Fibroblast of the aortic adventitia (primary cell): ENCODE measurements at places on chromosomes 2 and 18. TPM values are rescaled to one million over a fixed set of nuclear protein-coding genes. Genes with fewer than 3 reads are reported as not detected.
A peak's percentile ranks its signal among the peaks of the same experiment; 100 is the strongest.

ZNF514 gene
- 12.4 and 16.1 TPM in 2 replicates for total RNA-seq

KANSL3 gene
- 39.7 and 45.6 TPM in 2 replicates for total RNA-seq

DSG4 gene
- total RNA-seq, result not detected in 2 replicates

IL36G gene
- total RNA-seq, result not detected in 2 replicates

- DNase-seq, result no peak
Measured at GRCh38 chr2:60298006-60298696, 255.3 kb downstream of the BCL11A start.

- peak; percentile 1 for DNase-seq
Measured at GRCh38 chr2:142165790-142166189, 35.0 kb upstream of the LRP1B start.

- no peak for DNase-seq
Measured at GRCh38 chr2:128310761-128311160, 7.9 kb downstream of the HS6ST1 start.

FBXO36 gene
- total RNA-seq, result 1.6 and 5.5 TPM in 2 replicates

- no peak for DNase-seq
Measured at GRCh38 chr2:127255146-127255545, 35.0 kb upstream of the CYP27C1 start.

DNA sequence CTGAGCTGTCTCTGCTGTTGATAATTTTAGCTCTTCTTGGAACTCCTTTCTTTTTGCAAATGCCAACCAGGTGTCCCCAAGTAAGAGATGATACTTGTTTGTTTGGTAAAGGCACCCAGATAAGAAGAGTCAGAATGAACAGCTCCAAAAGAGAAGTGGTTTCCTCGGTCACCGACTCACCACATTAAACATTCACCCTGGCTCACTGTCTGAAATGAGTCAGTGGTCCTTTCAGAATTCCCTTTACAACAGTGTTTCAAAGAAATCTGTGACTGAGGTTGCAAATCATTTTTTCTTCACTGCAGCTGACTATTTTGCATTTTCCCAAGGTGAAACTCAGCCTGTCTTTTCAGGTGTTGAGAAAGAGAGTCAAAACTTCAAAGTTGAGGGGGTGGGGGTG is 16.2 kb upstream of the CXCR4 start:
- no peak for DNase-seq

DNA sequence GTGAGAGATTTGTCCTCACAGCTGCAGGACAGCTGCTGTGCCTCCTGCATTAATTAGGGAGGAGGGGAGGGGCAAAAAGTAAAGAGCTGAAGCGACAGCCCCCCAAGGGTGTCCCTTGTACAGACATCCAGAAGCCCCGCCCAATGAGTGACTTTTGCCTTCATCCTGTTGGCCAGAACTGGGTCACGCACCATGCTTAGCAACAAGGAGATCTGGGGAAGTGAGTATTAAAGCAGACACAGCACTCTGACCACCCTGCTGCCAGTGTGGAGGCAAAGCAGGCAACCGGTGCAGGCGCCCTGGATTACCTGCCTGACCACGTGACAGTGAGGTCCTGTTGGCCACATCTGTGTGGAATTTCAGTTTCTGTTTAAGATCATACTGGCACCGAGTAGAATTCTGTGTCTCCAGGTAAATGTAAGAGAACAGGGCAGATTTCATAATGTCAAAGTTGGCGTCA is 21.5 kb upstream of the BIN1 start:
- DNase-seq, result no peak

DNAJC5G gene
- not detected in 2 replicates for total RNA-seq

GRCh38 chr2:84194949-84195644 is 264.0 kb downstream of the SUCLG1 start:
- no peak for DNase-seq

DGUOK gene
- total RNA-seq, result 15.3 and 57.7 TPM in 2 replicates

DNA sequence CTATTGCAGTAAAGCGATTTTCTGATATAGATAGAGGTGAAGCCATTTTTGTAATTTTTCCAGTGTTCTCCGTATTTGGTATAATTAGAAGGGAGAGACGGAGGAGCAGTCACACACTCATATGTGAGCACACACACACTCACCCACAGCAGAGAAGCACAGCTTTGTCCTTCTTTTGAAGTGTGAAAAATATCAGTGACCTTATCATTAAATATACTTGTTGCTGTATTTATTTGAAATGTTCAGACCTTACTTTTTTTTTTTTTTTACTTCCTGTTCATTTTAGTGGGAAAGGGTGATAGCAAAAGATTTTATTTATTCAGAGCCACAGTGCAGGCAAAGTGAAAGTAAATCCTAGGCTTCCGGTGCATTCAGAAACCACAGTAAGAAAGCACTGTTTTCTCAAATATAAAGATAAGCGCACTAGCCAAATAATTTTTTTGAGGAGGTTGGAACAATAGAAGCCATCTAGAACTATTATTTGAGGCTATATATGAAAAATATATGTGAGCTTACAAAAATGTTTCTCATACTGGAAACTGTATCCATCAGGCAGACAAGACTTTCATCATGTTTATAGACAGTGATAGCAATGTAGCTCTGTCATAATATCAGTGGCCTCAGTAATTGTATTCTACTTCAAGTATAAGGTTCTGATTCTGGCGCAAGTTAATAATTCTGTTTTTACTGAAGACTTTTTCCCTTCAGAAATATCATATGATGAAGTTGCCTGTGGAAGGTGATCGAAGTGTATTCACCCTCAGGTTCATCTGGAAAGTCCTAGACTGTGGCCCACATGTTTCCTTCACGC is 37.2 kb downstream of the TSHZ1 start:
- DNase-seq, result peak; percentile 79

- no peak for DNase-seq
Measured at GRCh38 chr2:240215676-240216051, 75.2 kb upstream of the OTOS start.

SERTAD2 gene
- total RNA-seq, result 19.1 and 34.4 TPM in 2 replicates

- DNase-seq, result no peak
Measured at GRCh38 chr2:57885742-57886141, 160.9 kb upstream of the VRK2 start.

- peak; percentile 18 for DNase-seq
Measured at GRCh38 chr2:53784436-53784835, 2.3 kb downstream of the ASB3 start.

- DNase-seq, result no peak
Measured at GRCh38 chr18:12318334-12318697, 10.3 kb downstream of the TUBB6 start.

GRCh38 chr2:237721458-237721857 is 77.1 kb upstream of the RBM44 start:
- DNase-seq, result no peak

- no peak for DNase-seq
Measured at GRCh38 chr2:81084101-81084500, 779.5 kb upstream of the LRRTM1 start.

DNA sequence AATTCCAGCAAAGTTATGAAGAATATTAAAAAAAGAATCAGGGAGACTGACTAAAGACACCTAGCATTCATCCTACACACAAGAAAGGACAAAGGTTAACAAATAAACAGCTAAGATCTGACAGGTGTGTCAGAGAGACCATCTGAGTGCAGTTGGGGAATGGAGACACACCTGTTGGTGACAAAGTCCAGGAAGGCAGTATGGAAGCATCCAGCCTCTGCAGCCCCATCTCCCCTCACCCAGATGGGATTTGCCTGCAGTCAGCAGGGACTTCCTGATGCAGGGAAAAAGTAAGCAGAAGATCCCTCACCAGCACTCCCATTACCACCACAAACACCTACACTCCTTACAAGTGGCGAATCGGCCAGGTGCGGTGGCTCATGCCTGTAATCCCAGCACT is 37.9 kb downstream of the USP34 start:
- DNase-seq, result no peak

- no peak for DNase-seq
Measured at GRCh38 chr2:235808366-235808765, 314.5 kb downstream of the AGAP1 start.

PRSS56 gene
- total RNA-seq, result not detected in 2 replicates

DNA sequence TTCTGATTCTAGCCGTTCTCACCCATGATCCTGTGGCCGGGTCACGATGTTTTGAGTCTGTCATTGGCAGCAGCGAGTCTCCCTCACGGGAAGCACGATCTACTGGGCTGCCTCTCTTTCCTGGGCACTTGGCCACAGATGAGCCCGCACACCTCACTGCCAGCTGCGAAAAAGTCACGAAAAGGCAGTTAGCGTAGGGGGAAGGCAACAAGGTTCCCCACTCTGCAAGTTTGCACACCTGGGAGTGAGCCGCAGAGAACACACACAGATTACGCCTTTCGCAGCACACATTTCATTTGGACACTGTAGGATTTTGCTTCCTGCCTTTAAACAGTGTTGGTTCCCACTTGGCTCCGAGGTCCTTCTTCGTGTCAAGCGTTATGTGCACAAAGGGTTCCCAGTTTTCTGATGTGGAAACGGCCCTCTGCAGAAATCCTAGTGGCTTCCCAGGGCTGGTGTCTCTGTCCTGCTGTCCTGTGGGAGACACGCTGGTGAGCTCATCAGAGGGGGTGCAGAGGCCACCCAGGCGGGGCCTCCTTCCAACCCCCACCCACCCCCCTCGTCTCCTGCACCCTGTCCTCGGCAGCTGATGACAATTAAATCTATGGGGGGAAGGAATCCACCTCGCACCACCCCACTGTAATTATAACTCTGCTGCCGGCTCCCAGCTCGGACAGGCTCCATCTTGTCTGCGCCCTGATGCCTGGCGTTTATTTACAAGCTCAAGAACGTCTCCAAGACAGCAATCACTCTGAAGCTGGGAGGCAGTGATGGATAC is 157.3 kb upstream of the SALL3 start:
- DNase-seq, result no peak

WIPF1 gene
- 20.5 and 24.6 TPM in 2 replicates for total RNA-seq

GKN2 gene
- total RNA-seq, result not detected in 2 replicates

GAREM2 gene
- 0.57 and 2.4 TPM in 2 replicates for total RNA-seq

- no peak for DNase-seq
Measured at GRCh38 chr2:96236882-96237281, 28.3 kb upstream of the STARD7 start.

GAL3ST2 gene
- total RNA-seq, result 0.25 TPM in 1 of 2 replicates, not detected in the other

- DNase-seq, result no peak
Measured at GRCh38 chr2:110993557-110994231, 127.0 kb upstream of the BCL2L11 start.

DNA sequence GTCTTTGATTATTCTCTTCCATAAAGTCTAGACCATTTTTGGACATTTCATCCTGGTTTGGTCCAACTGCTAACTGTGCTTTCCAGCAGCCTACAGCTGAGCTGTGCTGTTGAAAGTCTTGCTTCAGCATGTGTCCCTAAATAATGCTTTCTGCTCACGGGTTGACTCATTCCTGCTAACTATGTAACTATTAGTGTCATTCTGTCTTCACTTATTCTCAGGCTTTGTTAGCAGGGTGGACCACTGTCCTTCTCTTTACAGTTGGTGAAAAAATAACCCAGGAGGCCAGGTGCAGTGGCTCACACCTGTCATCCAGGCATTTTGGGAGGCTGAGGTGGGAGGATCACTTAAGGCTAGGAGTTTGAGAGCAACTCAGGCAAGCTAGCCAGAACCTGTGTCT is 8.9 kb downstream of the ADAM23 start:
- peak; percentile 10 for DNase-seq

DNA sequence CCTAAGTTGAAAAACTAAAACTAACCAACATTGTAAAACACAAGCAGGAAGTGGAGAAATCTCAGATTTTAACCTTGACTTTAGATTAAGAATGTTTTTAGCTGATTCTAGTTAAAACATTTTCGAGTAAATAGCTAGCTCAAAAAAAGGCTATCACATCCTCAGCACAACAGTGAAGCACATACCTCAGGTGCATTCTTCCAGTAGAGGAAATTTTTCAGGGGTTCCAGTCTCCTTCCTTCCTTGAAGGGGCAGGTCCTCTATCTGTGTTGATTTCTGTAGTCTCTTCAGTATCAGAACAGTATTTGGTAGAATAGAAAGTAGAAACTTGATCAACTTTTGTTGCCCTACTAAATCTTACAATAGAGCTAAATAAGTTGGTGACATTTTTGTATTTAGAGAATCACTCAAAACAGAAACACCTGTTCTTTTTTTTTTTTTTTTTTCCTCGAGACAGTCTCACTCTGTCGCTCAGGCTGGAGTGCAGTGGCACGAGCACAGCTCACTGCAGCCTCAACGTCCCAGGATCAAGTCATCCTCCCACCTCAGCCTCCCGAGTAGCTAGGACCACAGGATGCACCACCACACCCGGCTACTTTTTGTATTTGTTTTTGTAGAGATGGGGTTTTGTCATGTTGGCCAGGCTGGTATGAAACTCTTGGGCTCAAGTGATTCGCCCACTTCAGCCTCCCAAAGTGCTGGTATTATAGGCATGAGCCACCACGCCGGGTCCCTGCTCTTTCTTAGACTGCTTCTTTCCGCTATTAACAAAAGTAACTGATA is 6.9 kb upstream of the GPR155 start:
- no peak for DNase-seq

DNA sequence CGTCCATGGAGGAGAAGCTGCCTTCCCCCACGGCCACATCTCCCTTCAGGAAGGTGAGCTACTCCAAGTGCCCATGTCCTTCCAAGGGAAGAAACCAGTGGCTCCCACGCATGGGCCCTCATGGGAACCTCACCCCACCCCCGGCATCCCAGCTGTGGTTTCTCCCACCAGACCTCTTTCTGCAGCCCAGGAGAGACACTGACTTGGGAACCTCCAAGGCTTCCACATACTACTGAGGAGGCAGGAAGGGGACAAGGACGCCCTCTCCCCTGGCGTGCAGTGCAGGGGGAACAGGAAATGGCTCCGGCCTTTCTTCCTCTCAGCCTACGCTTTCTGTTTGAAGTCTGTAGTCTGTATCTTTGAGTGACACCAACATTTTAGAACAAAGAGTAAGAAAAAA is 104.5 kb upstream of the EPC2 start:
- no peak for DNase-seq

MC5R gene
- total RNA-seq, result not detected in 2 replicates

DNA sequence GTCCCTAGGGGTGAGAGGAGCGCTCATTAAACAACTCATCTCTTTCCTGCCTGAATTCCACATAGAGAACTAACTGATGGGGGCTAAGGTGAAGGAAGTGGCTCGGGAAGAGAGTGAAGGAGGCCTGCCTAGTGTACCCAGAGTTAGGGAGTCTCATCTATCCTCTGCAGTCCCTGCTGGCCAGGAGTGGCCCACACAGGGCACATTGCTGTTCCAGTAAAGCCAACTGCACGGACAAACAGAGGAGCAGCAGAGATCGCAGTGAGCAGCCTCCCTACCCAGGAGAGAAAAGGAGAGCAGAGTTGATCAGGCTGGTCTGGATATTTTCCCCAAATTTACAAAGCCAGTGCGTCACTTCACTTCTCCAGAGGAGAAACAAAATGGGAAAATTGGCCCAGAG is 16.9 kb upstream of the FN1 start:
- no peak for DNase-seq
